ENCODE measurements at places on chromosomes 5 and 9.

- DNase-seq, result no peak
These were observed 187.5 kb upstream of the PRDM9 start for GRCh38 chr5:23319901-23320300.

DNA sequence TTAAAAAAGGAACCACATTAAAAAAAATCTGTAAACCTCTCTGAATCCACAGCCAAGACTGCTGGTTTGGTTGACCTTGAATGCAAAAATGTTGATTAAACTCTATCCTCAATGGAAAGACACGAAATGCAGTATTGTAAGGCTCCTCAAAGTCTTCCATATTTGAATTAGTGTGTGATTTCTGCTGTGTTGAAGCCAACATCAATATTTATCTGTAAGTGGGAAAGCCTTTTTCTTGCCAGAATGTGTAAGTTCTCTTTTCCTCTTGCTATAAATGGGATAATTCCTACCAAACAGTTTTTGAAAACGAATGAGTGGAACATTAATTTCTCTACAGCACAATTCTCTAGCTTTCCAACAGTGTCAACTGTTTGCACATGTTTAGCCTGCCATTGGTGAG lies 422.1 kb upstream of the TNC start:
- DNase-seq, result no peak

DNA sequence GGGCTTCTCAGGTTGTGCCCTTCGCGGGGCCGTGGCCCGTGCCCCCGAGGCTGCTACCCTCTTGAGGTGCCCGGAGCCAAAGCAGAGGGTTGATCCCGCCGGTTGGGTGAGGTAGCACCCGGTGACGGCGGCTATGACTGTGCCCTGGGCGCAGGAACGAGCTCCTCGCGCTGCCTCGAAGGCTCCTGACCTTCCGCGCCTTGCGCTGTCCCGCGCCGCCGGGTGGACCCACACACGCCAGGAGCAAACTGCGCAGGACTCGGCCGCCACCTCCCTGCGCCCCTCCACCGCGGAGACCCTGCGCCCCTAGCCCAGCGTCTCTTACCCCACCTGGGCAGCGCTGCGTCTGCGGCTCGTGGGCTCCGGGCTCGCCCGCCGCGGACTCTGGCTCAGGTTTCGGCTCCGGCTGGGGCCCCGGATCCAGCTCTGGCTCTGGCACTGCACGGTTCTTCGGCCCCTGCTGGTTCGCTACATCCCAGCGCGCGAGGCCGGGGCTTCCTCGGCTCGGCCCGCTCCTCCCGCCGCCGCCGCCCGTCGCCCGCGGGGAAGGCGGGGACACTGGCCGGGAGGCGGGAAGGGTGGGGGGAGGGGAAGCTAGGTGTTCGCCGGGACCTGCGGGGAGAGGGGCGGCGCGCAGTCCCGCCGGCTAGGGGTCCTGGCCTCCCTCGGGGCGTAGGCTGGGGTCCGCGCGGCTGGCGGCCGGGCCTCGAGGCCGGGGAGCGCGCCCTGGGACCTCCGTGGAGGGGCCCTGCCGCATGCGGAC lies 5.4 kb upstream of the PITX1 start:
- DNase-seq, result no peak

DNA sequence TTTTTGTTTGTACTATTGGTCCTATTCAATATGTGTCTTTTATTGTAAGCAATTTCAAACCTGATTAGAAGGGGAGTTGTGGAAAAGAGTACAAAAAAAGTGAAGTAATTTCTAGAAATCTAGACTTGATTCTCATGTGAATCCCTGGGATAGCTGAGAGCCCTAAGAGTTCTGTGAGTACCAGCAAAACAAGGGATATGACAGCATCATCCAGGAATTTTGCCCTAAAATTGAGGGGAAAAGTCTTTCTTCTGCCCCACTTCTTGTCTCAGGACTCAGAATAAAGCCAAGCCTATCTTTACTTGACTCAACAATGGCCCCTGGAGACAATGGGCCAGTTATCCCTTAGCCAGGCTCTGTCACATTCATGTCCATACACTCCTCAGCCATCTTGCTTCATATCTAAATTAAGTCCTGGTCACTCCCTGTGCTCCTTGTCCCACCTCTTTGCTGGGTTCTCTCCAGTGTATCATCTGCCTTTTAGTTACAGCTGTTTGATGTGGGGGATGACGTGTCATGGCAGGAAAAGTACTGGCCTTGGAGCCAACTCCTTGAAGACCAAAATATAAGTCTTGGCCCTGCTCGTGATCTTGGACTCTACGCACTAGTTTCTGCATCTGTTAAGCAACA lies 81.2 kb downstream of the ADAMTS12 start:
- no peak for DNase-seq

DNA sequence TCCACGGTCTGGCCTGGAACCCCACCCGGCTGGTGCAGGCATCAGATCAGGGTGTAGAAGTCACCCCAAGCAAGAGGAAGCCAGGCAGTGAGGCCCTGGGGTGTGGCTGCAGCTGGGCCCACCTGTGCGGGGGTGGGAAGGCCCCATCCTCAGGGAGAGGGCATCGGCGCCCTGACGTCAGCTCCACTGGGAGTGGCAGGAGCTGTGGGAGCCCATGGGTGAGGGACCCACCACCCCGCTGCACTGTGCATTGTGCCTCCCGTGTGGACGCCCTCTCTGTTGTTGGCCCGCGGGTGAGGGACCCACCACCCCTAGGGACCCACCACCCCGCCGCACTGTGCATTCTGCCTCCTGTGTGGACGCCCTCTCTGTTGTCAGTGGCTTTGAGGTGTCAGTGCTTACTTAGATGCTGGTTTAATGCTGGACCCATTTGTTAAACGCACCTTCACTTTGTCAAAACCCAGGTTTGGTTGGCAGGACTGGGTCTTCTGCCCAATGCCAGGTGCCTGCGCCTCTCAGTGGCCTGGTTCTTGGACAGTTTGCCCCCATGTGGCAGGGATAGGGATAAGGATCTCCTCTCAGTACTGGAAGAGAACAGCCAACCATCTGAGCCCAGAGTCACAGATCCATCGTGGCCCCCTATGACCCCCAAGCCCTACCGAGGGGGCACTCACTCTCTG lies 6.9 kb upstream of the EXOC3 start:
- DNase-seq, result no peak

DNA sequence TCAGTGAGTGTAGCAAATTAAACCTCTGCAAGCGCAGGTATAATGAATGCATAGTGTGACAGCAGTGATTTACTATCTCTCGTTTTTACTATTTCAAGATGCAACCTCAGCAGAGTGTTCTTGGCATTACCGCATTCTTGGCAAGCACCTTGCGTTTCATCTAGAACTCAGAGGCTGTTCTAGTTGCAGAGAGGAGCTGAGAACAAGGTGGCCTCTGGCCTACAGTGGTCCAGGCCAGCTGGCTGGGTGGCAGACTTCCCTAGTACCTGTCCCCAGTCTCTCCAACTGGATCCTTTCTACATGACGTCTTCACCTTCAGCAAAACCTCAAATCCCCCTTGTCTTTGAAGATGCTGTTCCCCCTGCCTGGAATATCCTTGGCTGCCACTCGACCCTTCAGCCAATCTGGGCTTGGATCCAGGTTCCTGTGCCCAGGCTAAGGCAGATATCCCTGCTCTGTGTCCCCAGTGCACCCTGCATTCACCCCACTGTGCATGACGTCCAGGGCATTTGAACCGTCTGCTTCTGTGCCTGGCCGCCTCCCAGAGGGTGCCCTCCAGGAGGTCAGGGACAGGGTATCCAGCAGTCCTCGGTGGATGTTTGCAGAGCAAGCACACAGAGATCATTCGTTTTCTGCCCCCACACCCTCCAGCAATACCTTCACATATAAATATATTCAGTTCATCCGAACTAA lies 120.4 kb upstream of the CPEB4 start:
- DNase-seq, result no peak

DNA sequence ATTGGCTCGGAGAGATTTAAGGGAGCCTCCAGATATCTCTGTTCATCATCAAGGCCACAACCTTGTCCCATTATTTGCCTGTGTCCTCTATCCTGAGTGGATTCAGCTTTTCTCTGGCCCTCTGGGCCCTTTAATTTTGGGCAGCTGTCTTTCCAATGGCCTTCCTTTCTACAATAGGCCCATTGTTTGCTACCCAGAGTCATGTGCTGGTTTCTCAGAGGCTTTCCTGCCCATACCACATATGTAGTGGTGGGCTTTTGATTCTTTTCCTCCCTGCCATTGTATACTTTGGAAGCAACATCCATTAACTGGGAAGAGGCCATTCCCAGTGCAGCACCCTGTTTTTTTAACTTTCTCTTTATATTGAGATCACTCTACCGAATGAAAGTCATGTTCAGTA lies 233.9 kb upstream of the SGCD start:
- DNase-seq, result no peak

Measured in activated T-cell treated with anti-CD3 and anti-CD28 coated beads for 24 hours (primary cell).